ENCODE measurements at places on chromosomes 1 and 21. TPM values are rescaled to one million over a fixed set of nuclear protein-coding genes. Genes with fewer than 3 reads are reported as not detected.

DNA sequence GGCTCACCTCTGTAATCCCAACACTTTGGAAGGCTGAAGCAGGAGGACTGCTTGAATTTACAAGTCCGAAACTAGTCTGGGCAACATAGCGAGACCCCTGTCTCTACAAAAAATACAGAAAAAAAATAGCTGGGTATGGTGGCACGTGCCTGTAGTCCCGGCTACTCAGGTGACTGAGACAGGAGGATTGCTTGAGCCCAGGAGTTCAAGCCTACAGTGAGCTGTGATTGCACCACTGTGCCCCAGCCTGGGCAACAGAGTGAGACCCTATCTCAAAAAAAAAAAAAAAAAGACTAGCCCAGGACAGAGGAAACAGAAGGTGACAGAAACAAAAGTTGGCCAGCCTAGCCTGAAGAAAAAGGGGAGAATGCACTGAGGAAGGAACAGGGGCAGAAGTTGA is 21.2 kb downstream of the ARMH1 start:
- no peak for DNase-seq

DNA sequence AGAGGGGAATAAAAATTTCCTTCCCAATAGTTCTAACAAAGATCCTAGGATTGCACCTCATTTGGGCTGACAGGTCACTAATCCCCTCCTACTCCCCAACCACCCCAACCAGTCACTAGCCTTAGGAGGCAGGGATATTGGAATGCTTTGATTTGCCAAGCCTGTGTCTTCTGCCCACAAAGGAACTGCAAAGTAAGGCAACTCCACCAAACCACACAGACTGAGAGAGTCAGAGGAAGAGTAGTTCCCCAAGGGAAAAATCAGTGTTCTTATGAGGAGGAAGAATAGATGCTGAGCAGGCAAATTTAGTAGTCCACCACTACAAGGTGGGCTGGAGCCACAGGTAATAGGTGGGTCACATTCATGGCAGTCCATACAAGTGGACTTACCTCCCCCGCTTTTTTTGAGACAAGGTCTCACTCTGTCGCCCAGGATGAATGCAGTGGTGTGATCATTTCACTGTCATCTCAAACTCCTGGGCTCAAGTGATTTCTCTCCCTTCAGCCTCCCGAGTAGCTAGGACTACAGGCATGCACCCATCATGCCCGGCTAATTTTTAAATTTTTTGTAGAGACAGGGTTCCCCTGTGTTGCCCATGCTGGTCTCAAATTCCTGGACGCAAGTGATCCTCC is 3.7 kb upstream of the TMEM39B start:
- no peak for DNase-seq

- DNase-seq = no peak
Measured at GRCh38 chr1:54223441-54224202, 23.7 kb downstream of the MRPL37 start.

DNA sequence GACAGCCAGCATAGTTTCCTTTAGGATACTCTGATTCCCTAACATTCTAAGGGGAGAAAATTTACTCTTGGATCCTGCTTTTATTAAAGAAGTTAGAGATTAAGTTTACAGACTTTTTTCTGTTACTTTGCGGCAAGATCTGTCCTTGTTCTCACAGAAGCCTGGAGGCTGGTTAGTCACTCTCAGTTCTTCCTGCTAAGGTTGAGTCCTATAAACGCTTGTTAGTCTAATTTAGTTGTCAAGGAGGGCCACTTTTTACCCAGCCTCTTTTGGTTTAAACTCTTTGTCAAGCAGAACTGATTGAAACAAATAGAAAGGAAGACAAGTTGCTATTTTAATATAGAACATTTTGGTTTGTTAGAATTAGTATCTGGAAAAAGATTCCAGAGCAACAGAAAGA is 89.7 kb downstream of the C21orf91 start:
- DNase-seq = no peak

- DNase-seq = no peak
Measured at GRCh38 chr1:116540088-116540487, 30.7 kb downstream of the CD58 start.

DNA sequence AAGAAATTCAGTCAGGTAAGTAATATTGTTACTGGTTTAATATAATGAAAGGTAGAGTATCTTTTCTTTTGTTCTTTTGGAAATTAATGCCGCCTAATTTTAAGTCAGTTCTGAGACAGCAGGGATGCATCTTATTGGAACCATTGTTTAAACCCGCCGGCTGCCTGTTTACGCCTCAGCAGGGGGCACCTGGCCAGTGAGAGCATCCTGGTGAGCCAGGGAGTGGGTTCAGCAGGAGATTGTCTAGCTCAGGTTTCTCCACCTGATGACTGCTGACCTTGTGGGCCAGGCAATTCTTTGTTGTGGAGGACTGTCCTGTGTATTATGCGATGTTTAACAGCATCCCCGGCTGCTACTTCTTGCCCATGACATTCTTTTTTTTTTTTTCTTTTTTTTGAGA is 30.2 kb downstream of the CHAF1B start:
- no peak for DNase-seq

ENO1 gene
- 2,577 TPM for total RNA-seq

DNA sequence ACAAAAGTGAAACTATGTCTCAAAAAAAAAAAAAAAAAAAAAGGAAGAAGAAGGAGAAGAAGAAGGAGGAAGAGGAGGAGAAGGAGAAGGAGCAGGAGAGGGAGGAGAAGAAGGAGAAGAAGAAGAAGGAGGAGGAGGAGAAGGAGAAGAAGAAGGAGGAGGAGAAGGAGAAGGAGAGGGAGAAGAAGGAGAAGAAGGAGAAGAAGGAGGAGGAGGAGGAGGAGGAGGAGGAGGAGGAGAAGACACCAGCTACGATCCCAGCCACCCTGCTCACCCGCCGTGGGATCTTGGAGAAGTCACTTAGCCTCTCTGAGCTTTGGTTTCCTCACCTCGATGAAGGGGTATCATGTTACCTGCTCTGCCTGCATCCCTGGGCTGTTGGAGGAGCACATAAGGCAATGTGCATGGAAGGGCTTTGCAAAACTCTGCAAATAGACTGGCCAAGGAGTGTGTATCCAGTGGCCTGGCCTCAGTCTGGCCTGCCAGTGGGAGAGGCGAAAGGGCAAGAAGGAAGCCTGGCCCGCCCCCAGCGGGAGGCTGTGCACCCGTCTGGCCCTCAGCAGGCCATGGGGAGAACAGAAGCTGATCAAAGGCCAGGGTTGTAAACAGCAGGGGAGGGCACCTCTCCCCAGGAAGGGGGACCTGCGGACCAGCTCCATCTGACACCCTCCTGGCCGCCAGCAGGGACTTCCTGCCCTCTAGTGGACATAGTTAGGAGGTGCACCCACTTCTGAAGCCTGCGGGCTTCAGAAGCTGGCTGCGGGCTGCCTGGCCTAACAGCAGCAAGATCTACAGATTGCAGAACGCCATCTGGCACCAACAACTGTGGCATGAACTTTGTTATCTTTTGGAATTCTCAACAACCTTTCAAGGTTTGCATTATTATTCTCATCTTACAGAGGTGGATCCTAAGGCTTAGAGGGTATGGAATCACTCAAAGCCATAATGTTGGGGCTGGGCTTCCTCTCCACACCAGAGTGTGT is 19.2 kb upstream of the CDK18 start:
- no peak for DNase-seq

- DNase-seq = no peak
Measured at GRCh38 chr1:97123717-97124431, 402.3 kb downstream of the PTBP2 start.

DNA sequence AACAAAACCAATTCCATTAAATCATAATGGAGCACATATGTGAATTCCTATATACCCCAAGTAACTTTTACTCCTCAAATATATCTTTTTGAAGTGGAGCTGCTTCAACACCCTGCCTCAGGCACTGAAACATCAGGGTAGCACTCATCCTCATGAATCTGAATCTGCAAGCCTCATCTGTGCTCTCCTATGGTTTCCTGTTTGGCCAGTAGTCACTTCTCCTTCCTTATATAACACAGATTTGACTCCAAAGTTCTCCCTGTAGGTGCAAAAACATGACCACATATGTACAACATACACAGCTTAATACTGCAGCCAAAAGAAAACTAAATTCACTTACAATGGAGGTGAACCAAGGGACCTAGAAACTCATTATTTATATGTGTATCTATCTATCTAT is 7.2 kb downstream of the TRIT1 start:
- DNase-seq = no peak

GPR161 gene
- total RNA-seq = 9.6 TPM

GRCh38 chr1:200442023-200442422 is 32.2 kb upstream of the ZNF281 start:
- DNase-seq = no peak

All from epithelial cell of proximal tubule (primary cell).